ENCODE measurements at places on chromosomes 7 and 10.
A peak's percentile ranks its signal among the peaks of the same experiment; 100 is the strongest.

- no peak for DNase-seq
Measured at GRCh38 chr7:143988976-143989745, 11.0 kb upstream of the OR6B1 start.

- DNase-seq, result no peak
Measured at GRCh38 chr10:109899356-109900331, 23.7 kb downstream of the XPNPEP1 start.

DNA sequence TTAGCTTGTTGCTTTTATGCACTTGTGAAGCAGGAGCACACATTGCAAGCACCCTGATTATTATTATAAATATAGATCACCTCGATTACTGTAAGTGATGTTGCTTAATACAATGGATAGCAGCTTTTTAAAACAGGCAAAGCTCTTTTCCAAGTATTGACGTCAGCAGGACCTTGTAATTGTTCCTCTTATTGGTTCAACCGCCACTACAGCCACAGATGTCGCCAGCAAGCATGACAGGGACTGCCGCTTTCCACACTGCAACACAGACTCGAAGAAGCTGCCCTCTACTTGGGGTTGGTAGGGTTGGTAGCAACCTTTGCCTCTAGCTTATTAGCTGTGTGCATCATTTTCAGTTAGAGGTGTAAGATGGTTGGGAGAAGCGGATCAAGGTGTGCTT is 167.6 kb downstream of the ZNF365 start:
- DNase-seq, result no peak

DNA sequence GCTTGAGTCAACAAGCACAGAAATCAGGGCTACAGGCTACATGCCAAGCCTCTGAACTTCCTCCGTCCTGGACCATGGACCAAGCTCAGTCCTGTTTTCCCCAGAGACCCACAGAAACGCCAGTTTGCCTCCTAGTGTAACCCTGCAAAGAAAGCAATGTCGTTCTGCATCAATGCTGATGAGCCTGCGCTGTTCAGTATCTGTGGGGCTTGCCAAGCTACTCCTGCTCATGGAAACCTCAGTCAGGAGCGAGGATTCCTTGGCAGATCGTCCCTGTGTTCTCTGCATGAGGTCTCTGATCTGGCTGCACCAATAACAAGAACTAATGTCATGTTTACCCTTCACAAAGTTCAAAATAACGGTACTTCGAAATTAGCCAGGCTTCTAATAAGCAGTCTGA is 495.5 kb upstream of the C7orf33 start:
- no peak for DNase-seq

GRCh38 chr10:13660551-13660920 is 73.8 kb downstream of the PRPF18 start:
- DNase-seq, result no peak

DNA sequence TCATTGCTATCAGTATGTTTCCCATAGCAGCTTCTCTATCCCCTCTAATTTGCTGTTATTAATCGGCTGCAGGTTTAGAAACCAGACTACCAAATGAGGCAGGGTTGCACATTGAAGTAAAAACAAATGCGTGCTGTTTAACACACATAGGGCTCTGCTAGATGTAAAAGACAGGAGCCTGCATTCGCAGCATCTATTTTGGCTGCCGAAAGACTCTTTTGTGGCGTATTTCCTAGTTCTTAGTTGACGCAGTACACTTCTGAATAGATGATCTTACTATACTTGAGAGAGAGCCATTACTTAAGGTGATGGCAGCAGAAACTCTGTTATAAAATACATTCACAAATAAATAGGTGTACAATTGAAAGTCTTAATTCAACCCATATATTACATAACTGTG is 21.4 kb downstream of the SGCE start:
- no peak for DNase-seq

GRCh38 chr7:142813226-142813625 is 41.6 kb upstream of the EPHB6 start:
- DNase-seq, result peak; percentile 67

- DNase-seq, result no peak
Measured at GRCh38 chr7:114923403-114923713, 1.5 kb downstream of the MDFIC start.

- DNase-seq, result no peak
Measured at GRCh38 chr10:132326925-132327324, 5.1 kb upstream of the LRRC27 start.

DNA sequence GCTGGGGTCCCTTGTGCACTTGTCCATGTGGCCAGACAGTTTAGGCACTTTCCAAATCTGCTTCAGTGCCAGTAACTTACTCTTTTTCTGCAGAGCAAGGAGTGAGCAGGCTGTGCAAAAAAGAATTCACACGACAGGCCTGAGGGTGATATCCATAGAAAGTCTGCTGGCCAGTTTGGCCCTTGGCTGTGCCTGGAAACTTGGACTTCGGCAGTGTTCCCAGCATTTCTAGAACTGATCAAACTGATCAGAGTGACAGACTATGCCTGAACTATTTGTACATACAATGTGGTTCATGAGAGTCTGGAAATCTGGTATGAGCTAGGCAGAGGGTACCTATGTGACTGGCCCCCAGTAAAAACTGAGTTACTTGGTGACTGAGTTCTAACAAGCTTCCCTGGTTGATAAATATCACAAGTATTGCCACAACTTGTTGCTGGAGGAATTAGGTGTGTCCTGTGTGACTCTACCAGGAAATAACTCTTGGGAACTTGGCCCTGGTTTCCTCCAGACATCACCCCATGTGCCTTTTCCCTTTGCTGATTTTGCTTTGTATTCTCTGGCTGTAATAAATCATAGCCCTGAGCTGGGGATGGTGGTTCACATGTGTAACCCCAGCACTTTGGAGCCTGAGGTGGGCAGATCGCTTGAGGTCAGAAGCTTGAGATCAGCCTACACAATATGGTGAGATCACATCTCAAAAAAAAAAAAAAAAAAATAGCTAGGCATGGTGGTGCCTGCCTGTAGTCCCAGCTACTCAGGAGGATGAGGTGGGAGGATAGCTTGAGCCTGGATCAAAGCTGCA is 3.3 kb upstream of the DENND10 start:
- no peak for DNase-seq

DNA sequence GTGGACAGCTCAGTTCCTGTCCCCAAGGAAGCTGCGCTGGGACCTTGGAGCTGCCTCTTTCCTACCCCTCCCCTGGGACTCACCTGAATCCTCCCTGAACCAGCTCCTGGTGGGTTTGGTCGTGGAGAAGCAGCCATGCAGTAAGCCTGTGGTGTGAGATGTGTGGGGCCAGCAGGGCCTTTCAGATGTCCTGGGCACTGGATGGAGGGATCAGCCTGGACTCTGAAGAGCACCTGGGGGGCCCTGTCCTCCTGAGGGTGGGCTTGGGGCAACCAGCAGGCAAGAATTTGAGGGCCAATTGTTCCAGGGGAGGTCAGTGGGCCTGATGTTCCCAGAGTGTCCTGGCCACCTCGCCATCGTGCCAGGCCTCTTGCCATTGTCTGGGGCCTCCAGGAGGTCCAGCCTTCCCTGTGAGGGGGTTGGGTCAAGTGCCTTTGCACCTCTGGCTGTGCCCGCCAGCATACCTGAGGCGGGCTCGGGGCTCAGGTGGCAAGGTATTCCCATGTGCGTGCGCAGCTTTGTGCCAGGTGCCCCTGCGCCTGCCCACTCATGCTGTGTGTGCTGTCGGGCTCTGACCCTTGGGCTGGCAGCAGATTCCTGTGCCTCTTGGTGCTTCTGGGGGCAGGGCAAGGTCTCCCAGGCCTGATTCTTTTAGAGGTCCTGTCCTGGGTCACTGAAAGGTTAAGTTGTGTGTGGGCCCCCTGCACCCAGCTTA is 7.3 kb downstream of the TRIM8 start:
- no peak for DNase-seq

GRCh38 chr7:7803715-7804178 is 85.3 kb upstream of the RPA3 start:
- no peak for DNase-seq

DNA sequence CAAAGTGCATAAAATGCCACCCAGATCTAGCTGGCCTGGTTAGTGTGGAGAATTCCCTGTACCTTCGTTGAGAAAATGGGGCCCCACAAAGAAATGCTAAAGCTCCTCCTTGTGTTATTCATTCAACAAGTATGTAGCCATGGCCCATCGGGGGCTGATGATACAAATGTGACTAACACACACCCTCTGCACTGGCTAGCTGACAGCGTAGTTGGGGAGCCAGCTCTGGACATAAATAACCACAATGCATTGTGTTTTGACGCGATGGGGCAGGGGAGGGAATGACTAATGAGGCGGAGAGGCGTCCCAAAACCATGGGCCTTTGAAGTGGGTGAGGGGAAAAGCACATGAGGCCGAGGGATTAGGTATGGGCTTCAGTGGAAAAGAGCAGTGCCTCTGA is 28.2 kb upstream of the ASL start:
- DNase-seq, result no peak

DNA sequence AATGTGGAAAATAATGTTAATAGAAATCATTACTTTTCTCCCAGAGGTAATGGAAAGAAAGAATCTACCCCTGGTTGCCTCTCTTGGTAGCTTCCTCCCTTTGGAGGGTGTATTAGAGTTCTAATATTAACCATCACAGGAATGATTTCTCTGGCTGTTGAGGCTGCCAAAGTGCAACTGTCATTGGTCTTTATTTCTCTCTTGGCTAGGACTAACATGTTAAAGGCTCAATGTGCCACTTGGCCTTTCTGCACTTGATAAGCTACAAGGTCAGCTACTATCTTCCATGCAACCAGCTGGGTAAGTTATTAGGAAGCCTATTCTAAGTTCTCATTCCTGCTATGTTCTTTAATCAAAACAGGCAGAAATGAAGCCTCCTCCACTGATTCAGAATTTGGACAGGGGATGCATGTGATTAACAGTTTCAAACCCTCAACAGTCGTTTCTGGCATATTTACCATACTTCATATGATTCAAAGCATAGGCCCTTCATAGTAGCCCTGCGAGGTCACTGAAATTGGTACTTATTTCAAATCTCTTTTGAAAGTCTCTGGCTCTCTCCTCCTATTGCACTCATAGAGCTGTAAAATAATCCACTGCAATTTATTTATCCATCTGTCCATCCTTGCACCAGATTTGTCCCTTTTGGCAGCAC is 645.0 kb downstream of the SORCS1 start:
- DNase-seq, result no peak

GRCh38 chr7:99029466-99030435 is 114.2 kb downstream of the SMURF1 start:
- DNase-seq, result no peak

Measured in CD4-positive, alpha-beta T cell treated with Interleukin-17A for 4 hours (primary cell).